ENCODE measurements at places on chromosomes 2 and 18.

- DNase-seq, result no peak
Observed at GRCh38 chr2:240930096-240930630, 24.0 kb downstream of the CROCC2 start.

- DNase-seq, result no peak
Observed at GRCh38 chr2:59096973-59097372, 855.8 kb upstream of the FANCL start.

- peak; percentile 67 for DNase-seq
Observed at GRCh38 chr2:130336877-130337734, 5.6 kb upstream of the IMP4 start.

DNA sequence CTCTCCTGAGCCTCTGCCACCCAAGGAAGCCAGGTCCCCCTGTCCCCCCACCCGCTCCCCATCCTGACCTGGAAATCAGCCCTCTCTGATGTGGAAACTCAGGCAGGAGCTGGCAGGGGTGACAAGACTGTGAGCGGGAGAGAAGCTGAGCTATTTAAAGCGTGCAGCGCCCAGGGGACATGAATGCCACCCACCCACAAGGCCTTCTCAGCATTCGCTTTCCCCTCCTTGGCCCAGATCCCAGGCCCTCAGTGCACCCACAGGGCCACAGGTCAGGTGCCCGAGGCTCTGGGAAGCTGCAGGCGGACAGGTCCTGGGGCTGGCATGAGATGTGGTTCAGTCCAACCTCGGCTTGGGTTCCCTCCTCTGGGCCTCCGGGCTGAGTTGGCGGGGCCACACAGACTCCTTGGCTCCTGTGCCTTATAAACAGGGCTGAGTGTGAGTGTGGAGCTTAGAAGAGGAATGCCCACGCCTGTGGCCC lies 168.3 kb downstream of the SMAD7 start:
- peak; percentile 69 for DNase-seq

DNA sequence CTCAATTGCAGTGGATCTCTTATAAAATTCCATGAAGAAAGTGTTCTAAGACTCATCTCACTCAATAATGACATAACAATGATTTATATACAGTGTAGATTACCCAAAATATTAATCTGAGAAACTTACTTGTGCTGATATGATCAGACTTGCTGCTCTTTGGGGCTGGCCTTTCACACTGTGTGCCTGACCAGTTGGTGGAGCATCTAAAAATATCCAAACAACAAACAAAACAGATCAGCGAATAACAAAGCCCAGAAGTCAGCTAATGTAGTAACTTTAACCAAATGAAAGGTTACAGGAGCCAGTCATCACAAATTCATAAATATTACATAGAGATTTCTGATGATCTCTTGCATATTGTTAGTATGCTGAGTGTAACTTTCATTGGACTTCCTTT lies 1466.8 kb upstream of the NXPH2 start:
- DNase-seq, result no peak

DNA sequence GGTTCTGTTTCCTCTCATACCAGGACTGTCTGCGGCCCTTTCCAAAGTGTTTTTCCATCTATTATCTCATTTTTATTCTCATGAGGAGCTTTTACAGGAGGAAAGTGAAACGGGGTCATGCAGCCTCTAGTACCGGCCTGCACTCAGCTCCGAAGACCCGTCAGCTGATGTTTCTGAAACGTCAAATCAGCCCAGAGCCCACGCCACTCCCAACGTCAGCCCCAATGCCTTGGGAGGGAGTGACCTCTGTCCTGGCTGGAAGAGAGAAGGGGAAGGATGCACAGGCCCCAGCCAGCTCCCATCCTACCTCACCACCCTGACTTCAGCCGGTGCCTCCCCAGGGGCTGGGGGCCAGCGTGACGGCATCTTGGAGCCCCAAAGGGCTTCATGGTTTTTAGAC lies 58.5 kb downstream of the ADCY3 start:
- DNase-seq, result peak; percentile 65

GRCh38 chr2:39435234-39435633 lies 1.9 kb downstream of the MAP4K3 start:
- DNase-seq, result no peak

- no peak for DNase-seq
Observed at GRCh38 chr2:144774809-144775208, 254.9 kb upstream of the ZEB2 start.

DNA sequence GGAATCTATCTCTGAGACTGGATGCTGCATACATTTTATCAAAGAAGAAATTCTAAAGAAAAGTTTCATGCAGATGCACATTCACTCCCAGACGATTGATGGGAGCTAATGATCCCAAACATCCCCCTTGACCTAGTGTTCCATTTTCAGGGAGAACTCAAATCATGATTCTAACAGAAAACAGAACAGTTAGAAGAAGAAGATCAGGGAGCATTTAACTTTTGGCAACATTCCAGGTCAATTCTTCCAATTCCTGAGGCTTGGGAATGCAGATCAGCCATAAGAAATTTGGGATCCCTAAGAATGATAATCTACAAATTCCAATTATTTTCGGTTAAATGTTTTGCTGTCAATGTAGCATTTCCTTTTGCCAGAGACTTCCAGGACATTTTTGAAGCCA lies 96.6 kb downstream of the CPO start:
- DNase-seq, result no peak

DNA sequence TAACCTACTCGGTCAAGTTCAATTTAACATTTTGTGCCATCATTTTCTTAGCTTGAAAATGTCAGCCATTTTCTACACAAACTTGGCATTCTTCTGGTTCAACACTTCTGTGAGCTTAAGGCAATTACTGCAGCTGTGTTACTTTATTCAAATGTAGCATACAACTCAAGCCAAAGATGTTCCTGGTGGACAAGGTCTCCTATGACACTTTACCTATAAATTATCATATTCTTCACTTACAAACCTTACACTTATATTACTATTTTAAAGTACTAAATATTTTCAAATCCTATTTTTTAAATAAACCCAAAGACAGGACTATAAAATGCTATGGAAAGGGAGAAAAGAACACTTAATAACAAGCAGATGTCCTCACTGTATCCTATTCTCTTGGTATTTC lies 1045.3 kb downstream of the TSN start:
- DNase-seq, result no peak

DNA sequence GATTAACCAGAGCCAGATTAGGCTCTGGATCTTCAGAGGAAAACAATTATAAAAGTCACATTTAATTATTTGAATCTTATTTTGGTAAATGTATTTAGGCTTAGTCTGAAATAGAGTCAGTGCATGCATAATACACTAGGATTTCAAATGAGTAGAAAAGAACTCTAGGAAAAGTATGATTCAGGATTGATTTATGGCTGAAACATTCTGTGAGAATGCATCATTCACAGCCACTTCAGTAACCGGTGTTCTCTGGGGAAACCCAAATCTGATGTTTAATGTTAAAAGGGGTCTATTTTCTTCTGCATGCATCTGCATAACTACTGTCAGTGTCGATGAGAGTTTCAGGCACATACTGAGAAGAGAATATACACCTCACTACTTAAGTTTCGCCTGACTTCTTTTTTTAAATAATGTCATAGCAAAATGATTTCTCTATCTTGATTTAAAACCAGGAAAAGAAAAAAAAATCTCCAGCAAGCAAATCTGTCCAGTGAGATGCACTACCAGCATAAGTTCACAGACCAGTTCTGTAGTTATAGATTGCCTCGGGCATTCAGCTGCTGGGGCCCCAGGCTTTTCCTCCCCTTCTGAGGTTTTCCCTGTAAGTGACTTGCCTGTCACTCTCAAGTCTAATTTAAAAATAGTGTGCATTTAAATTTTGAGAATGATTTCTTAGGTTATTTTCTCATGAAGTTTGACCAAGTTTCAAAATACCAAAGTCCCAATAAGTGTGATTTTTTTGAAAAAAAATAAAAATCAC lies 501.5 kb downstream of the NR4A2 start:
- no peak for DNase-seq

GRCh38 chr2:234142530-234142929 lies 92.0 kb downstream of the SPP2 start:
- DNase-seq, result no peak

DNA sequence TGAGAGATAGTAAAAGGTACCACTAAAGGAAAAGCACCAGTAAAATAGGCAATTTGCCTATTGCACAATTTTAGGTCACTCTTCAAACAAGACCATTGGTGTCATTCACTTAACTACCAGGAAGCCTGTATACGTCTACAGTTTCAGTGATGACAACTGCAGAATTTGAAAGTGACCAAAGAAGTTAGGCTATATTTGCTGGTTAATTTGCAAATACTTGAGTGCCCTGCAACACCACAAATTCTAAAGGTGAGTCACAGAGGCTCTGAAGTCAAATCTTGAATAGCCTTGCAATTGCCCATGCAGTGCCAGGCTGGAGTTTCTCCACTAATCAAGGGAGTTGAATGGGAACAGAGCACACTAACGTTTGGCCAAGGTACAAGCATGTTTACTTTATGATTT lies 128.7 kb upstream of the CCDC68 start:
- DNase-seq, result no peak

DNA sequence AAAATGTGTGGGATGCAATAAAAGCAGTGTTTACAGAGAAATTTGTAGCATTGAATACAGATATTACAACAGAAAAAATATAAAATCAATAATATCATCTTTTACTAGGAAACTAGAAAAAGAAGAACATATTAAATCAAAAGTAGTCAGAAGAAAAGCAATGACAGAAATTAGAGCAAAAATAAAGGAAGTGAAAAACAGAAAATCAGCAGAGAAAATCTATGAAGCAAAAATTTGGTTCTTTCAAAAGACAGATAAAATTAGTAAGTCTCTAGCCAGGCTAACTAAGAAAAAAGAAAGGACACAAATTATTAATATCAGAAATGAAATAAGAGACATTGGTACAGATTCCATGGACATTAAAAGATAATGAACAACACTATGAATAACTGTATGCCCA lies 212.0 kb upstream of the MGAT5 start:
- no peak for DNase-seq

DNA sequence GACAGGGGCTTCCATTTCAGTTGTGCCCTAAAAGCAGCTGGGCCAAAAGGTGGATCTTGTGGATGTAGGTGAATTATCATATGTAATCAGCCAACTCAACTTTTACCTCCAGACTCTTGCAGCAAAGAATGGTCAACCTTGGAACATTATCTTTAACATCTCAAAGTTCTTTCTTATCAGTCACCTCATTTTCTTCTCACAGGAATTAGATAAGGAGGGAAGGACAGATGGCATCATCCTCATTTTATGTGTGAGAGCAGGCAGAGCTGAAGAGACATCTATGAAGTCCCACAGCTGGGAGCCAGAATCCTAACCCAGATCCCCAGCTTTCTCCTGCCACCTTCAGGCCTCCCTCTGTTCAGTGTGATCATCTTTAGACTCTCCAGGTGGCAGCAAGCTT lies 182.1 kb downstream of the MGAT5 start:
- no peak for DNase-seq

- no peak for DNase-seq
Observed at GRCh38 chr2:219723311-219723710, 95.9 kb downstream of the SLC4A3 start.

- DNase-seq, result no peak
Observed at GRCh38 chr2:138713504-138713903, 66.7 kb downstream of the NXPH2 start.

DNA sequence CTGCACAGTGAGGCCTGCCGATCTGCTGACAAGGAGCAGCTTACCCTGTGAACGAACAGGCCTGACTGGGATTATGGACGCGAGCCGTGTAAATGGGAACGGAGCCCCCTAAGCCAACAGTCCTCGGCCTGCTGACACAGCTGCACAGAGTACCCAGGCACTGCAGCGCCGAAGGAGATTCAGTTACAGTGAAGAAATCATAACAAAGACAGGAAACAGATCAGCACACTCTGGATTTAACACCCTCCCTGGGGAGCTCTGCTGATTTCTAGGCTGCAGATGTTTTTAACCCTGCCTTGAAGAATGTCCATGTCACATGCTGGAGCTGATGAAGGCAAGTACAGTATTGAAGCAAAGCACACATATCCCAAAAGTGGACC lies 43.4 kb downstream of the COLEC12 start:
- peak; percentile 43 for DNase-seq

DNA sequence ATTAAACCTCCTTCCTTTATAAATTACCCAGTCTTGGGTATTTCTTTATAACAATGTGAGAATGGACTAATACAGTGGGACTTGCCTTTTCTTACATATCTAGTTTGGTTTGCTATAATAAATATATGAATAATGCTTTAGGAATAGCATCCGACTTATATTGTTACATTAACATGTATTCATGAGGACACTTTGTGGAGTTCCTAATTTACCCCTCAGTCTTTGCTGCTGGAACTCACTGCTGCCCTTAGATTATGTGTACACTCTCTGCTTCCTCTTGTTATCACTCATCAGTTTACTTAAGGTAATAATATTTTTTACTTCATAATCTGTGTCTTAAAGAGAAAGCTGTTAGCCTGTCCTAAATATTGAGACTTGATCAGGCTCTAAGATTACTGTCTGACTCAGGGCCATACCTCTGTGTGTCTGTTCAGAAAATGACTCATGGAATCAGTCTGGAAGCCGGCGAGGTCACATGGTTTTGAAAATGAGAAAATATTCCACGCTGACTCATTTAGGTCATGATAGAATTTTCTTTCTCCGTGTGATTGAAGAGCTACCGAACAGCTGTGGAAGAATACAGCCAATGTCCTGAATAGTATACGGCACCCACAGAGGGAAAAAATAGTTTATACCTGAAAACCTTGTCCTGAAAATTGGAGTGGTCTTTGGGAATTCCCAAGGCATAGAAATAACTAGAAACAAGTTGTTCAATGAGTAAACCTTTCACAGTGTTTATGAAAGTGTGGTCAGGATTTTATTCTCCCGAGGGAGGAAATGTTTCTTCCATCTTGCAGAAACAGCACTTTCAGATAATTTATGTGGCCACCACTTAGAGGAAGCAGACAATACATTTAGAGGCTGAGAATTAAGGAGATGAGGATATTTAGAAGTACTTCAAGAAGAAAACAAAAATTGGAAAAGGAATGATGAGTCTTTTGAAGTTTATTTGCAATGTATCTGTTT lies 156.4 kb downstream of the DSEL start:
- peak; percentile 38 for DNase-seq

GRCh38 chr18:59605633-59606192 lies 91.5 kb downstream of the CCBE1 start:
- DNase-seq, result no peak
